ENCODE measurements at places on chromosomes 16 and 17.

DNA sequence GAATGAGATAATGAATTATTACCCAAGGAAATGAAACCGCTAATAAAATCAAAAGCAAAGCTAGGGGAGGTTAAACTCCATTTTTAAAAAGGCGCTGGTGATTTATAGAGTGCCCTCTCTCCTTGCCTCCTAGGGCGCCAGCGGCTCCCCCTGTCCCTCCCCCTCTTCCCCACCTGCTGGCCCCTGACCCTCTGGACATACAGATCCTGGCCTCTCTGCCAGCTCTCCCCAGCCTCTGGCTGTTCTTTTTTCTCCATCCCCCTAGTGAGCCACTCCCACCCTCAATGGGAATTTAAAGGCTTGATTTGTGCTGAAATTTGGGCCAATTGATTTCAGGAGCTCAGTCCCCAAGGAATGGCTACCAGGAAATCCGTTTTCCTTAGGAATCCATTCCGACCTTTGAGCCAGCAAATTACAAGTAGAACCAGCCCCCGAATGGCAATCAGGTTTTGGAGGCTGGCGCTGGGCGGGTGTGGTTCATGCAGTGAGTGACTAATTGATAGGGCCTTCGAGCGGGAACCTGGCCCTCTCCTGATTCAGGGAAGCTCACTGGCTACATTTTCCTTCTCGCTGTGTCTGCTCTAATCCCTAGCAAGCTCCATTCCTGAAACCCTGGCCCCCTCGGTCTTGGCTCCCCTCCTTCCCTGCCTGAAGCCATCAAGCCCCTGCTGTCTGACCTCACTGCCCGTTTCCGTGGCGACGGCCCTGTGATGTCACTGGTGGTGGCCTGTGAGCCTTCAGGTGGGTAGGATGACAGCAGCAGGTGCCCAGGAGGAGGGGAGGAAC is 141.9 kb upstream of the SDK2 start:
- no peak for DNase-seq

- DNase-seq = no peak
These were observed 33.7 kb upstream of the METTL16 start for GRCh38 chr17:2545393-2545792.

- DNase-seq = no peak
These were observed 25.8 kb downstream of the CRISPLD2 start for GRCh38 chr16:84845496-84846002.

DNA sequence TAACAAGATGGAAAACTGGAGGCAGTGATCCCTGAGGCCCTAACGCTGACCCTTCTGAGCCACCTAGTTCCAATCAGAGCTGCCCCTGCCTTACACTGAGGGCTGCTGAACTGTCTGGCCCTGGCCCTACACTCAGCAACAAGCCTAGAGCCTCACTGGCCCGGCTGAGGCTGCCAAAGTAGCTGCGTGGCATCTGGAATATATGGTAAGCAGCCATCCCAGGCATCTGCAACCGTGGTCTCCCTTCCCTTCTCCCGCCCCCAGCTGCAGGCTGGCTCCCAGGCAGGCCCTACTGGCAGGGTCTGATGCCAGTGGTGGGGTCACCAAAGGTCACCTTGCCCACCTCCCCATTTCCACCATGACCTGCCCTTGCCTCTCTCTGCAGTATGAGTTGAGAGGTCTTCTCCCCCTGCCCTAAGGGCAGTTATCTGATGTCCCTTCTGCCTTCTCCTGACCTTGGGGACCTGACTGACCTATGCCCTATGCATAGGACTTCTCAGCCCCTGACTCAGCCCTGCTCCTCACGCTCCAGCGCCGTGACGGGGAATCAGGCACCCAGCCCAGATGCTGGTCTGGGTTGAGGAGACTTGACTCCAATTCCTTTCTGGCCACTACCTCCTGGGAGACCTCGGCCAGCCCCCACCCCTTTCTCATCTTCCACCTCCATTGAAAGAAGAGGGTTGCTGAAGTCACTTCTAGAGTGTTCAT is 45.3 kb downstream of the CPNE2 start:
- no peak for DNase-seq

DNA sequence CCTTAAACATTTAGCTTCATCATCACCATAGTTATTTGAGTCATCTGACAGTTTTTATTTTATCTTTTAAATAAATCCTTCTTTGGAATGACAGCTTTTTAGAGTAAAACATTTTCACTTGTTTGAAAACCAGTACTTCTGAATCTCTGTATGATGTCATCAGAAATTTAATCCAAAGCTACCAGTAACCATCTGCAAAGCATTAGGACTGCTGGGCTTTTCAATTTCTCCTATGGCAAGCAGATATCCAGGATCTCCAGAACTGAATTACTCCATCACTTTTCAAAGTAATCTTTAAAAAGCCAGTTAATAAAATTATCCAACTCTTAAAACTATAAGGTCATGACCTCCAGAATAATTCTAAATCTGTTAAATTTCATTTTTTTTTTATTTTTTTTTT is 51.5 kb downstream of the CHCT1 start:
- DNase-seq = no peak

DNA sequence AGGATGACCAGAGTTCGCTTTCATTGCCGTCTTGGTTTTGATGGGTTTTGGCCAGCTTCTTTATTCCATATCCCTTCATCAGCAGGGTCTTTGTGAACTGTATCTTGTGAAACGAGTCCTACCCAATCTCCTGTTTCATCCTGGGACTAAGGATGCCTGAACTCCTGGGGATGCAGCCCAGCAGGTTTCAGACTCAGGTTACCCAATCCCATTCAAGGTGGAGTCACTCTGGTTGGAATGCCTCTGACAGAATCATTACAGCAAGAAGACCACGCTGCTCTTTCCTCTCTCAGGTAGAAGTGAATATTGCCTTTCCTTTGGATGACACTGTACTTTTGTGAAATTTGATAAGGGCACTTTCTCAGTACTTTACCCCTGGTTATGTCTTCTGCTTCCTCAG is 98.1 kb downstream of the CDH11 start:
- no peak for DNase-seq

- no peak for DNase-seq
These were observed 6.3 kb downstream of the XYLT2 start for GRCh38 chr17:50352072-50352692.

- no peak for DNase-seq
These were observed 74.9 kb upstream of the HS3ST2 start for GRCh38 chr16:22739077-22739476.

DNA sequence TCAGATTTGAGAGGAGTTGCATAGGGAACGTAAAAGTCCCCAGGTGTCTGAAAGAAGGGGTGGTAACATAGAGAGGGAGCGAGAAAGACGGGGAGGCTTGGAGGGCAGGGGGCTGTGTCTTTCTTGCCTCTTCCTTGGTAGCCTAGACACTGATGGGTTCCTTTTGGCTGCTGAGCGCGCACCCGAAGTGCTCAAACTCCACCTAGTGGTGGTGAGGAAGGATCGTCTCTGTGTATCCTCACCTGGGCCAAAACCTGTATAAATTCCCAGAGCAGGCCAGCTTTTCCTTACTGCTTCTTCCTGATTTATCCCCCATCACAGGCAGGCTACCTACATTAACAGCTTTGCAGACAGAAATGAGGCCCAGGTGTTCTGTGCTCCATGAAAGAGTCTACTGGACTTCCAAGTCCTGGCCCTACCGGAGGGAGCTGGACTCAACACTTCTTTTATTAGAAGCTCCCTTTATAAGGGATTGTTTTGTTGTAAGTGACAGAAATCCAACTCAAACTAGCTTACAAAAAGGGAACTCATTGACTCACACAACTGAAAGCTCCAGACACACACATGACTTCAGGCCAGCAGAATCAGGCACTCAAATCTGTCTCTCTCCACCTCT is 5.5 kb upstream of the SLC25A35 start:
- peak; percentile 70 for DNase-seq

- DNase-seq = peak; percentile 34
These were observed 77.2 kb downstream of the TOX3 start for GRCh38 chr16:52469775-52470174.

GRCh38 chr17:29451121-29451742 is 61.1 kb downstream of the TAOK1 start:
- no peak for DNase-seq

- DNase-seq = no peak
These were observed 31.6 kb downstream of the AATF start for GRCh38 chr17:36980280-36980761.

GRCh38 chr16:86496262-86496928 is 13.9 kb upstream of the FOXF1 start:
- DNase-seq = no peak

DNA sequence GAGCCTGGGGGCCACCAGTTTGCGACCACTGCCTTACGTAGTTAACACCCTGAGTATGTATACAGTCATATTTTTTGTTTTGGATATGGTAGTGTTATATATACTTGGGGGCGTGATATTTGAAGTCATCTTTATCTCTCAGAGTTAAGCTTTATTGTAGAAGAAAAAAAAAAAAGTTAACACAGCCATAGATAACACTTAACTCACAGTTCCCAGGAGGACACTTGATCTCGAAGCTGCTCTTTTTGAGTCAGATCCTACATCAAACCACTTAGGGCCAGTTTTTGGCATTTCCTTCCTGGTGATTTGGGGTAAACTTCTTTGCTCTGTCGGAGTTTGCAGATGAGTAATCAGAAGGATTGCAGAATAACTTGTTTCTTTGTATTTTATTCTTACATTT is 5.8 kb downstream of the ITPRIPL2 start:
- DNase-seq = no peak

DNA sequence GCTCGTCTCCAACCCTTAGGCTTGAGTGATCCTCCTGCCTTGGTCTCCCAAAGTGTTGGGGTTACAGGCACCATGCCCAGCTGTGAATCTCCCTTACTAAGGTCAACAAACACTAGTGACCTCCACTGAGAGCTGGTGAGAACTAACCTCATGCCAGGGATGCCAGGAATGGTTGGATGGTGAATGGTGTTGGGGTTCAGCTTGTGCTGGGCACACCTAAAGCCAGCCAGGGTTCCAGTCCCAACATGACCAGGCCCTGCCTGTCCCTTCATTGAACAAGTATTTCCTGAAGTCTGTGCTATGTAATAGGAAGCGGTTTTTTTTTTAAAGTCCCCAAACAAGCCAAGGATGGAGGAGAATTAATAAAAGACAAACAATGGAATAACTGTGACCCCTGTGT is 56.0 kb upstream of the TOB1 start:
- peak; percentile 56 for DNase-seq

GRCh38 chr17:21125862-21126261 is 902 bp upstream of the DHRS7B start:
- DNase-seq = no peak

DNA sequence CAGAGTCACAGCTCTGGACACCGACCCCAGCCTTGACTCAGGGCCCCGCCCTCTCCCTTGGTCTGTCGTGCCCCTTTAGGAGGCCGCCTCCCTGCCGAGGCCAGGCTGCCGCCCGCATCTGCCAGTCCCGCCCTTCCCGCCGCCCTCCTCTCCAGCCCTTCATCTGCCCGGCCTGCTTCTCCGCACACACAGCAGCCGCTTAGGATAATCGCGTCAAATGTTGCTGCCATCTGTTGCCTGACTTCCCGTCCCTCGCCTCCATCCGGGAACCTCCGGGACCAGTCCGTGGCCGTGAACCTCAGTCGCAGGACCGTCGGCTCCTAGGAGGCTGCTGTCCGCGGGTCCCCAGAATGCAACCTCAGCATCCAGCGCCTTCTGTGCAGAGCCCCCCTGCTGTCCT is 11.9 kb downstream of the GSE1 start:
- DNase-seq = no peak

GRCh38 chr17:10171122-10171571 is 27.3 kb downstream of the GAS7 start:
- no peak for DNase-seq

DNA sequence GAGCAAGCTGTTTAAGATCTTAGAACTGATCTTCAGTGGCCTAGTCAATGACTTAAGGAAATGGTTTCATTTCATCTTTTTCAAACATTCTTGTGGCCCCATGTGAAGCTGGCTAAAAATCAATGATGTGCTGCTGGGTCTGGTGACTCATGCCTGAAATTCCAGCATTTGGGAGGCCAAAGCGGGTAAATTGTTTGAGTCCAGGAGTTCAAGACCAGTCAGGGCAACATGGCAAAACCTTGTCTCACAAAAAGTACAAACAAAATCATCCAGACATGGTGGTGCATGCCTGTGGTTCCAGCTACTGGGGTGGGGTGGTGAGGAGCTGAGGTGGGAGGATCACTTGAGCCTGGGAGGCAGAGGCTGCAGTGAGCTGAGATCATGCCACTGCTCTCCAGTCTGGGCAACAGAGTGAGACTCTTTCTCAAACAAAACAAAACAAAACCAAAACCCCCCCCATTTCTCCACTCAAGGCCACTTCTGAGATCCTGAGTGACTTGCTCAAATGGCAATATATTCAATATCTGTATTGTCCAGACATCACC is 17.4 kb upstream of the COL1A1 start:
- DNase-seq = peak; percentile 87

DNA sequence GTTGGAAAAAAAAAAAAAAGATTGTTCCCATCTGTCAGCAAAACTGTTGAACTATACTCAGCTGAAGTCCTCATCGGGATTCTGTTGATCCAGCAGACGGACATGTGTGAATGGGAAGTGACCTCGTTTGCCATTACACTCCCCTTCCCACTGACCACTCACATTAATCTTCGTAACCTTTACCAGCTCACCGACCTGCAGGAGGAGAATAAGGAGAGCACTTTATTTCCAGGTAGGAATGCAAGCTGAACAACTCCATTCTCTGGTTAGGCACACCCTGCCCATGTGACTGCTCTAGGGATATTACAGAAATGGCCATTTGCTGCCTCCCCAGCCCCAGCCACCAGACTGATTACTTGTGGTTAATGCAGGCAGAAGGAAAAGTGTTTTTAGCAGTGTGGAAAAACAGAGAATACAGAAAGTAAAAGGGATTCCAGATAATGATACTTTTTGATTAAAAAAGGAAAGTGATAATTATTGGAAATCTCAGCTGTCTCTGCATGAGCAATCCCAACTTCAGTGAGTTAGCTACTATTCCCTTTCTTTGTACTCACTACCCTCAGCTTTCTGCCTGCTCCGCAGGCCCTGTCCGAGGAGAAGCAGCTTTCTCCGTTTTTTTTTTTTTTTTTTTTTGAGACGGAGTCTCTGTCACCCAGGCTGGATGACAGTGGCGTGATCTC is 23.6 kb upstream of the YWHAE start:
- peak; percentile 22 for DNase-seq

DNA sequence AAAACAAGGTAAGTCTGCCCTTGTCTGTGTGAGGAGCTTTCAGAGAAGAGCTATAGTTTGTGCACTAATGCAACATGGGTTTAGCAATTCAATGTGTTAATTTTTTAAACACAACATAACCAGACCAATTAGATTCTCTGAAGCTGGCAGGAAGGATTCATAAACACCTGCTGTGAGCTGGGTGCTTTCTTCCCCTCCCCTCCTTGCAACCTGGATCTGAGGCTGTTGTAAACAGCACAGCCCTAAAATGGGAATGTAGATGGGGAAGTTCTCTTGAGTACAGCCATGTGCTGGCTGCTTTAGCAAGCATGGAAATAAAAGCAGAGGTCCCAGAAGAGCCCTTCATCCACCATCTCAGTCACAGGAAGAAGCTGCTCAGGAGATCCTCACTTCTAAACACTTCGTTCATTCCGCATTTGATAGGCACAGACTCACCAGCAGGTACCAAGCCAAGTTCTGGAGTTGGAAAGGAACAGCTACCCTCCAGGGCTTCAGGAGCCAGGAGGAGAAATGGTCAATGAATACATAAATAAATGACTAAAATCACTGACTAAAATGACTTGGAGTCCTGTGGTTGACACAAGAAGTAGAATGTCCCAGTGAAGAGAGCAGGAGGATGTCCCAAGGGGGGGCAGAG is 21.7 kb downstream of the AXIN2 start:
- no peak for DNase-seq
